Heart right ventricle (tissue), 16 donors: ENCODE measurements at places on chromosomes 11 and 22.

DNA sequence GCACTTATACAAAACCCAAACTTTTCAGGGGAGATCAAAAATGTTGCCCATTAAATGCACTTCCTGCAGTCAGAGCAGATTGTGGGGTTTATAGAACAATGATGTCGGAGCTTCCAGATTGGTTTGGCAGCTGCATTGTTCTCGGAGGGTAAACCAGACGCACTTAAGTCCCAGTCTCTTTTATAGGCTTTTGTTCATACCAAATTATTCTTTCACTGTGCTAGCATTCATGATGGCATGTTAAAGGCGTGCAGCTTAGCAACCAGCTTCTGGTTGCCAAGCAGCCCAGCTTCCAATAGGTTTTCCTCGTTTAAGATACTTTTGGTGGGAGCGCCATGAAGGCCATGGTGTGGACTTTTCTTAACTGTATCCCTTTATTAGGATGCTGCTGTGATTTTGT lies 40.9 kb downstream of the ZC3H12C start:
- peaks cover 13% of the 10 kb centered on the region for H3K4me1 ChIP-seq
- no peaks in the 10 kb centered on the region for H3K36me3 ChIP-seq
- no peak for DNase-seq
- no peaks in the 10 kb centered on the region for H3K27me3 ChIP-seq
- no peak overlapping the region for H3K4me3 ChIP-seq
- H3K27ac ChIP-seq, result no peak overlapping the region

DNA sequence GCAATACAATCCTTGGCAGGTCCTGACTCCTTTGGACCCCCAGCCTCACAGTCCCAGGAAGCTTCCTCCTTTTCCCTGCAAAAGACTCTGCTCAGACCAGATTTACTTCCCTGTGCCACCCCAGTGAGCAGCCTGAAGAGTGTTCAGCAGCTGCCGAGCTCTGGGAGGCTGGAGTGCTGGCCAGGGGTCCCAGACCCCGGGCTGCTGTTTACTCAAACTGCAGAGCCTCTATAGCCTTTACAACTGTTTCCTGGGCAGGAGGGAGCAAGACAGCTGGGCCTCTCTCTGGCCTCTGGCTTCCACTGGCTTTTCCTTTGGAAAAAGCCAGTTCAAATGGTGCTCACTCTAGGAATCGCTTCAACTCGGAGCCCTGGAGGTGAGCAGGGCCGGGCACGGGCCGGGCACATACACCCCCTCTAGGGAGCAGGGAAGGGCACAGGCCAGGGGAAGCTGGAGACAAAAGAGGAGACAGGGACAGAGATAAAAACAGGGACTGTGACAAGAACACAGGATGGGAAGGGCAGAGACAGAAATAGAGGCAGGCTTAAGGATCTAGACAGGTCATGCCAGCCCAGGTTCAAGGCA lies 932 bp downstream of the IRAG1 start:
- H3K4me3 ChIP-seq, result peak overlapping the region; percentile 35
- H3K27me3 ChIP-seq, result no peaks in the 10 kb centered on the region
- H3K27ac ChIP-seq, result peak overlapping the region; percentile 64
- no peaks in the 10 kb centered on the region for H3K36me3 ChIP-seq
- peaks cover 7% of the 10 kb centered on the region for H3K4me1 ChIP-seq

GRCh38 chr11:117068303-117068860 lies 29.8 kb downstream of the SIK3 start:
- no peak overlapping the region for H3K4me3 ChIP-seq
- no peaks in the 10 kb centered on the region for H3K27me3 ChIP-seq
- H3K36me3 ChIP-seq, result no peaks in the 10 kb centered on the region
- no peak for DNase-seq
- no peak overlapping the region for H3K27ac ChIP-seq
- H3K4me1 ChIP-seq, result peaks cover 23% of the 10 kb centered on the region

- peak overlapping the region; percentile 54 for H3K4me3 ChIP-seq
- H3K27ac ChIP-seq, result peak overlapping the region; percentile 82
- no peak for DNase-seq
- H3K27me3 ChIP-seq, result no peaks in the 10 kb centered on the region
- peaks cover 44% of the 10 kb centered on the region for H3K4me1 ChIP-seq
Observed at GRCh38 chr11:65116370-65117205, 913 bp downstream of the ZNHIT2 start.

DNA sequence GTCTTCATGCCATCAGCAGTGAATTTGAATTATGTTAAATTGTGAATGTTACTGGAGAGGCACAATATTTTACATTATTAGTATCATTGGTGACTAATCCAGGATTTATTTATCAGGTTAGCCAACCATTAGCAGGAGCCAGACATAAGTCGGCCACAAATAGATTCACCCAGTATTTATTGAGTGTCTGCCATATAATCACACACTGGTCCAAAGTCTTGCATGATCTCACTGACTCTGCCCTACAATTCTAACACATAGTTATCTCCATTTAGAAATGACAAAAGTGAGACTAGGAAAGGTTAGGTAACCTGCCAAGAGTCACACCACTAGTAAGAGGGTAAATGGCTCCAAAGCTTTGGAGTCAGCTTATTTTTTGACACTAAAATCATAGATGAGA lies 179.6 kb downstream of the BLID start:
- no peak overlapping the region for H3K4me3 ChIP-seq
- DNase-seq, result no peak
- no peaks in the 10 kb centered on the region for H3K27me3 ChIP-seq
- H3K4me1 ChIP-seq, result peaks cover 3% of the 10 kb centered on the region
- no peaks in the 10 kb centered on the region for H3K36me3 ChIP-seq
- H3K27ac ChIP-seq, result no peak overlapping the region

- no peaks in the 10 kb centered on the region for H3K27me3 ChIP-seq
- no peak for DNase-seq
- peak overlapping the region; percentile 94 for H3K27ac ChIP-seq
- H3K4me3 ChIP-seq, result no peak overlapping the region
- peaks cover 24% of the 10 kb centered on the region for H3K4me1 ChIP-seq
- H3K36me3 ChIP-seq, result no peaks in the 10 kb centered on the region
Observed at GRCh38 chr22:20866736-20867135, 7.9 kb downstream of the SNAP29 start.

DNA sequence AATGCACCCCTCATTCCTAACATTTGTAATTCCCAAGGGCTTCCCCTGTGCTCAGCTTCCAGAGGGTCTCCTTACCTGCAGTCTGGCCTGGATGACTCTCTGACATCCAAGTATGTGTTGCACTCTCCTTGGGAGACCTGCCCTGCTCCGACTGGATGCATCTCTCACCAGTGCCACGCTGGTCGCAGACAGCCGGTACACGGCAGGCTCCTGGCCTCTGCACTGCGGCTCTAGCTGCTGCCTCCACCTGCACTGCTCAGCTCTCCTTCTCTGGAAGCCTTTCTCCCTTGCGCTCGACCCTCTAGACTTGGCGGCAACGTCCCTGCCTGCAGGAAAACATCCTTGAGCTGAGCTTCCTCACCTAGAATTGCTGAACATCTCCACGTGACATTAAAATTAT lies 685.9 kb downstream of the BRD1 start:
- peaks cover 32% of the 10 kb centered on the region for H3K27me3 ChIP-seq
- H3K4me3 ChIP-seq, result no peak overlapping the region
- H3K4me1 ChIP-seq, result no peaks in the 10 kb centered on the region
- H3K36me3 ChIP-seq, result no peaks in the 10 kb centered on the region
- no peak overlapping the region for H3K27ac ChIP-seq

GRCh38 chr11:102495161-102496042 lies 35.1 kb downstream of the MMP7 start:
- peak; percentile 60 for DNase-seq
- H3K4me1 ChIP-seq, result no peaks in the 10 kb centered on the region
- no peak overlapping the region for H3K27ac ChIP-seq
- H3K36me3 ChIP-seq, result no peaks in the 10 kb centered on the region
- H3K27me3 ChIP-seq, result peaks cover 29% of the 10 kb centered on the region
- H3K4me3 ChIP-seq, result no peak overlapping the region

DNA sequence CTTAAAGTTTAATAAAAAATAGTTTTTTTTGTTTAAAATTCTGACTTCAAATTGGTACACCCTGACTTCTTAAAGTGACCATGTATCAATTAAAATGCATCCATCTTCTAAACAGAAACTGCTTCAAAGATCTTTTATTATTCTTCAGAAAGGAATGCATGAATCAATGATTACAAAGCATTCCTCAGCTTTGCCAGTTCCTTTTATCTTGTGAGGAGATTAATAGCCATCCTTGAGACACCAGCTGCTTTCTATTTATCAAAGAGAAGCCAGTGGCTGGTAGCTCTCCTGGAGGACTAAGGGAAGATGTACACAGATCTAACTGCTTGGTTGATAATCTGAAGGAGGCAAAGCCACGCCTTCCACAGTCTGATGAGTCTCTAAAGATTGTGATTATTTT lies 2222.5 kb downstream of the LRRC4C start:
- no peaks in the 10 kb centered on the region for H3K27me3 ChIP-seq
- H3K4me3 ChIP-seq, result no peak overlapping the region
- no peaks in the 10 kb centered on the region for H3K4me1 ChIP-seq

GRCh38 chr22:30610299-30610698 lies 3.3 kb downstream of the TCN2 start:
- H3K36me3 ChIP-seq, result peaks cover 32% of the 10 kb centered on the region
- no peak for DNase-seq
- H3K4me1 ChIP-seq, result peaks cover 56% of the 10 kb centered on the region
- no peak overlapping the region for H3K27ac ChIP-seq

DNA sequence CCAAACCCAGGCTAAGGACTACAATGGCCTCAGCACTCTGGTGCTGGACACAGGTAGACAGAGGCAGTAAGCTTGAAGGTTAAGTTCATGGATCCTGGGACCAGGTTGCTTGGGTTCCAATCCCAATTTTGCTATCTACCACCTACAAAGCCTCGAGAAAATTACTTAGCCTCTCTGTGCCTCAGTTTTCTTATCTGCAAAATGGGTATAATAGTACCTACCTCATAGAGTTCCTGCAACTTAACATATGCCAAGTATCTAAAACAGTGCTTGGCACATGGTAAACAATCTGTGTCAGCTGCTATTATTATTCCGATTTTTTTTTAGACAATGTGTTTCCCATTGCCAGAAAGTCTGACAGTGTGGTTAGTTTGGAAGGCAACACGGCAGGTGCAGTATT lies 37.5 kb downstream of the SYN3 start:
- no peaks in the 10 kb centered on the region for H3K27me3 ChIP-seq
- no peaks in the 10 kb centered on the region for H3K4me1 ChIP-seq
- no peaks in the 10 kb centered on the region for H3K36me3 ChIP-seq

GRCh38 chr11:217704-218103 lies 10.2 kb downstream of the RIC8A start:
- peaks cover 62% of the 10 kb centered on the region for H3K36me3 ChIP-seq
- DNase-seq, result no peak
- H3K27ac ChIP-seq, result no peak overlapping the region
- no peak overlapping the region for H3K4me3 ChIP-seq

- no peak overlapping the region for H3K27ac ChIP-seq
- H3K4me3 ChIP-seq, result no peak overlapping the region
- no peak for DNase-seq
- H3K27me3 ChIP-seq, result no peaks in the 10 kb centered on the region
- no peaks in the 10 kb centered on the region for H3K4me1 ChIP-seq
- no peaks in the 10 kb centered on the region for H3K36me3 ChIP-seq
Observed at GRCh38 chr11:81459766-81460306, 1273.8 kb downstream of the FAM181B start.

DNA sequence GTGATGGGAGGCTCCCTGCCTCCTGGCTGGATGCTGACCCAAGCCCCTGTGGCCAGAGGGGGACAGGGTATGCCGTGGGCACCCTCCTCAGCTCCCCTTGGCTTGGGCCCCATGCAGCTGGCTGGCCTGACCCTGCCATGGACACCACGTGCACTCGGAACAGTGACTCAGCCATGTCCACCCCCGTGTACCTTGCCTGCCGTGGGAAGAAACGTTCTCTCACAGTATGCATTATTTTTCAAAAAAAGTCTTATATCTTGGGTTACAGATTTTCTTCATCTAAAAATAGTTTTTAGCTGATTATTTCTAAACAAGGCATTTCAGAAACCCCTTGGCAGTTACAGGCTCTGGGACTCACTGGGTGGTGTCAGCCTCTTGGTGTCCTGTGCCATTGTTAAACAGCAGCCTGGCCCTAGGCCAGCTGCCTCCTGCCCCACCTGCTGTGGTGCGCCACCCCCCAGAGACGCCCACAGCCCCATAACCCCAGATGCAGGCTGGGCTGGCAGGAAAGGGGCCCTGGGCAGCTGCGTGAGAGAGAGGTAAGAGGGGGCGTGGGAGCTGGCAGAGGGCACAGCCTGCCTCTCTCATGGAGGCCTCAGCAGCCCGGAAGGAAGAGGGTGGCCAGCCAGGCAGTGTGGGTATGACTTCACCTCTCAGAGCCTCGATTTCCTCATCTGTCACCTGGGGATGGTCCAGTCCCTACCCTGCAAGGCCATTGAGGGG lies 99.8 kb downstream of the MORC2 start:
- H3K4me1 ChIP-seq, result no peaks in the 10 kb centered on the region
- no peak overlapping the region for H3K4me3 ChIP-seq
- DNase-seq, result no peak
- no peaks in the 10 kb centered on the region for H3K36me3 ChIP-seq

GRCh38 chr22:26675687-26676268 lies 18.4 kb downstream of the MIAT start:
- peaks cover 44% of the 10 kb centered on the region for H3K4me1 ChIP-seq
- H3K36me3 ChIP-seq, result no peaks in the 10 kb centered on the region
- no peak for DNase-seq
- no peak overlapping the region for H3K27ac ChIP-seq
- no peak overlapping the region for H3K4me3 ChIP-seq

GRCh38 chr11:66159324-66159984 lies 89.4 kb downstream of the PACS1 start:
- no peaks in the 10 kb centered on the region for H3K4me1 ChIP-seq
- H3K27ac ChIP-seq, result no peak overlapping the region
- no peaks in the 10 kb centered on the region for H3K27me3 ChIP-seq
- no peak for DNase-seq
- no peak overlapping the region for H3K4me3 ChIP-seq
- no peaks in the 10 kb centered on the region for H3K36me3 ChIP-seq

DNA sequence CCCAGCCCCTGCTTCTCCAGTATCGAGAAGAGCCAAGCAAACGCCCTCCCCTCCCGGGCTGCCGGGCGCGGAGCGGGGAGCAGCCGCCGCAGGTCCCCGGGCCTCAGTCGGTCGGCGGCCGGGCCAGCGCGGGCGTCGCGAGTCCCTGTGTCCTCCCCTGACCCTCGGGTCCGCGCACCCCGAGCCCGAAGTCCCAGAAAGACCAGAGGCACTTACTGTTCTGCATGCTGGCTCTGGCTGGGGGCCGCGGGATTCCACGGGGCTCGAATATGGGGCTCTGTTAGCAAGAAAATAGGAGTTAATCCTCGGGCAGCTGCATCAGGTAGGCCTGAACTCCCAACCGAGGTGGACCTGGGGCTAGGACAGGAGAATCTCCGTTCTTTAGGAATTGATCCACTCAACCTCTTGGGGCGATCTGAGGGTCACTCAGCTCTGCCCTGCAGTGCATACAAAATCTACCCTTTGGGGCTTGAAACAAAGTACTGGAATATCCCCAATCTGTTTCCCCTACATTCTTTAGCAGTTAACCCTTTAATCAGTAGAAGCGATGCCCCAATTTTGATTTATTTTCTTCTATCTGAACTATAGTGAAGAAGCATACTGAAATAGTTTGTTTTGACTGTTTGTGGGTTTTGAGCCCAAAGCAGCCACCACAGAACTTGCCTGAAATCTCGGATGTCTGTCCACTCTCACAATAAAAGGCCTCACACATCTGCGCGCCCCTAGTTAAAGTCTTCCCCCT lies 4.8 kb downstream of the PAX6 start:
- H3K36me3 ChIP-seq, result no peaks in the 10 kb centered on the region
- peaks cover 41% of the 10 kb centered on the region for H3K4me1 ChIP-seq
- H3K27ac ChIP-seq, result no peak overlapping the region
- H3K4me3 ChIP-seq, result no peak overlapping the region
- no peak for DNase-seq

- H3K4me3 ChIP-seq, result no peak overlapping the region
- H3K36me3 ChIP-seq, result no peaks in the 10 kb centered on the region
- DNase-seq, result no peak
- no peaks in the 10 kb centered on the region for H3K27me3 ChIP-seq
- H3K4me1 ChIP-seq, result no peaks in the 10 kb centered on the region
- no peak overlapping the region for H3K27ac ChIP-seq
Observed at GRCh38 chr11:79113054-79113690, 327.7 kb downstream of the TENM4 start.
